Memory B cell (primary cell): ENCODE measurements at places on chromosomes 12 and 14.

DNA sequence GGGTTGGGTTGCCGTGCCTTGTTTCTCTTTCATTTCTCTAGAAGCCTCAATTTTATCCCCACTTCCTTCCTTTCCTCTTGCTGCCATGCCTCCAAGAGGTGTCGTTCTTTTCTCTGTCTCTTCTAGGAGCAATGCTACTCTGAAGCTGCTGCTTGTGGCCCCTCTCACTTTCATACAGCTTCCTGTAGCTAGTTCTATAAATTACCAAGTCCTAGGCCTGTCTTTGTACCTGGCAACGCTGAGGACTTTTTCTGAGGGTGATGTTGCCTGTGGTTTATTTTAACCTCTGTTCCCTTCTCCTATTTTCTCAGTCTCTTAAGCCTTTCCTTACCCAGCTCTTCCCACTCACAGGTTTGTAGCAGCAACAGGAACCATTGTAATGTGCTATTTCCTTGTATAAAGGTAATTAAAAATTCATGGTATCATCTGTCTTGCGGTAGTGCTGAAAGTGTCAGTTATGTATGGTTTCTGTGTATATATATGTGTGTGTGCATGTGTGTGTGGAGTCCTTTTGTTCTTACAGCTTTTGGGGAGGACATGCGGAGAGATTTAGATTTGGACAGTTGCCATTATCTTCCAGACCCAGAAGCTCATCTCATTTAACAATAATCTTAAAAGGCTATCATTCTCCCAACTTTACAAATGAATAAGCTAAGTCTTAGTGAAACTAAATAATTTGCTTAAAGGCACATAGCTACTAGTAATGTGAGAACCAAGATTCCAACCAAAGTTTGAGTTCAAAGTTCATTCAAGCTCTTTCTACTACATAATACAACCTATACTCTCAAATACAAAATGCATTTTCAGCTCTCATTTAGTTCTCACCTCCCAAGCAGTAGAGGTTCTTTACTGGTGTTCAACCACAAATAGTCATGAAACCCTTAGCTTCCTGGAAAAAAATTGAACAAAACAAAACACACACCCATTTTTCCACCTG lies 43.8 kb downstream of the DDHD1 start:
- DNase-seq: peak; percentile 17
- H3K4me3 ChIP-seq: no peak overlapping the region
- no peaks in the 10 kb centered on the region for H3K36me3 ChIP-seq
- H3K27me3 ChIP-seq: no peaks in the 10 kb centered on the region
- H3K27ac ChIP-seq: no peak overlapping the region

DNA sequence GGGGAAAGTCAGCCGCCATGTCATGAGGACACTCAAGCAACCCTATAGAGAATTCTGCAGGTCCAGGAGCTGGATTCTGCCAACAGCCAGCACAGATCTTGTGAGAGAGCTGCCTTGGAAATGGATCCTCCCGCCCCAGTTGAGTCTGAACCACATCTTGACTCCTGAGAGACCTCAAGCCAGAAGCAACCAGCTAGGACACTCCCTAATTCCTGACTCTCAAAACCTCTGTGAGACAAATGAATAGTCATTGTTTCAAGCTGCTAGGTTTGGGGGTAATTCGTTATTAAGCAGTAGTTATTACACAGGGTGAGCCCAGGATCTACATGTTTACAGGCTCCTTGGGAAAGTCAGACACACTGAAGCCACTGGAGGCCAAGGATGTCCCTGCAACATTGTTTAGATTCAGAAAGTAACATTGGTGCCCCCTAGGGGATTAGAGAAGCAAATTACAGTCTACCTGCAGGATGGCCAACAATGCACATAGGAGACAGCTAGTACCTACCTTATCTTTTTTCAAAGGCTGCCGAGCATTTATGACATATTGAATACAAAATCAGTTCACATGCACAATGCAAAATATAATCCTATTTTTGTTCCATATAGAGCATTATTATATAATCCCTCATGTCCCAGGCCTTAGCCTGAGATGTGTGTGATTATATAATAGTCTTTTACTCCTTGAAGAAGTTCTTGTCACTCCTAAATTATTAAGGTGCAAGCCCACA lies 57.9 kb upstream of the FICD start:
- H3K27me3 ChIP-seq: peaks cover 10% of the 10 kb centered on the region
- DNase-seq: no peak
- H3K4me3 ChIP-seq: no peak overlapping the region
- H3K36me3 ChIP-seq: no peaks in the 10 kb centered on the region
- H3K27ac ChIP-seq: no peak overlapping the region

- peaks cover 15% of the 10 kb centered on the region for H3K27me3 ChIP-seq
- H3K27ac ChIP-seq: no peak overlapping the region
- DNase-seq: no peak
- peaks cover 3% of the 10 kb centered on the region for H3K36me3 ChIP-seq
- H3K4me3 ChIP-seq: no peak overlapping the region
These were observed 29.3 kb upstream of the RIN3 start for GRCh38 chr14:92484132-92484823.

DNA sequence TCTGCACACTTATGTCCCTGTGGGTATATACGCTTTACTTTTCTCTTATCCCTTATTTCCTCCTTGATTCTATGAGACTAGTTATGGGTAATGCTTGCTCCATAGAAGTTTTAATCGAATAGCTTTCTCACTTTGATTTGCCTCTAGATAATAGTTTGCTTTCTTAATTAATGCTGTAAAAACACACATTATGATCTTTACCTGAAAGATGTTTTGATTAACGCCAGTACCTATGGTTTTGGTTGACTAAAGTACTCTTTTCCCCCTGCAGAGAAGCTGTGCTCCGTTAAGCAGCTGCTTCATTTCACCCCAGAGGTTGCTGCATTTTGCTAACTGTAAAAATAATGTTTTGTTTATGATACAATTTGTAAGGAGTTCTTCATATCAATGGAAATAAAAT lies 362.3 kb downstream of the FLRT2 start:
- DNase-seq: no peak
- H3K27me3 ChIP-seq: no peaks in the 10 kb centered on the region
- no peaks in the 10 kb centered on the region for H3K4me1 ChIP-seq
- no peaks in the 10 kb centered on the region for H3K36me3 ChIP-seq
- no peak overlapping the region for H3K27ac ChIP-seq

- no peak overlapping the region for H3K4me3 ChIP-seq
- peaks cover 11% of the 10 kb centered on the region for H3K4me1 ChIP-seq
- no peak for DNase-seq
- peaks cover 30% of the 10 kb centered on the region for H3K27me3 ChIP-seq
- H3K27ac ChIP-seq: no peak overlapping the region
These were observed 570 bp upstream of the FIGNL2 start for GRCh38 chr12:51848841-51849735.

DNA sequence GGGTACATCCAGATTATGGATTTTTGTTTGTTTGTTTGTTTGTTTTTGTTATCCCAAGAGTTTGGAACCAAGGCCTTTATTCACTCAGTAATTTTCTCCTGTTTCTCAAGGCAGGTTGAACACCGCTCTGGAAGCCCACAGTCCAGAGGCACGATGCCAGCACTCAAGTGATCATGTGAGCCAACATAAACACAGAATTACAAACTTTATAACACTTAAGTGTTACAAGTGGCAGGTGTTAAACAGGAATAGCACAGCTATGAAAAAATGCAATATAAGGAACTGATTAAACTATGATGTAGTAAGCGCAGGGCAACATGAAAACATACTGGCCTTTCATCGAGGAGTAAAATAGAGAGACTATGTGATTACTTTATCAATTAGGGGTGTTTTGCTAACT lies 1885.8 kb upstream of the SEL1L start:
- no peaks in the 10 kb centered on the region for H3K27me3 ChIP-seq
- no peak for DNase-seq
- H3K36me3 ChIP-seq: no peaks in the 10 kb centered on the region
- H3K4me1 ChIP-seq: no peaks in the 10 kb centered on the region
- H3K27ac ChIP-seq: no peak overlapping the region
- H3K4me3 ChIP-seq: no peak overlapping the region

- DNase-seq: no peak
- H3K36me3 ChIP-seq: peaks cover 2% of the 10 kb centered on the region
- peaks cover 1% of the 10 kb centered on the region for H3K27me3 ChIP-seq
These were observed 451.2 kb downstream of the RPS29 start for GRCh38 chr14:49134940-49135339.

DNA sequence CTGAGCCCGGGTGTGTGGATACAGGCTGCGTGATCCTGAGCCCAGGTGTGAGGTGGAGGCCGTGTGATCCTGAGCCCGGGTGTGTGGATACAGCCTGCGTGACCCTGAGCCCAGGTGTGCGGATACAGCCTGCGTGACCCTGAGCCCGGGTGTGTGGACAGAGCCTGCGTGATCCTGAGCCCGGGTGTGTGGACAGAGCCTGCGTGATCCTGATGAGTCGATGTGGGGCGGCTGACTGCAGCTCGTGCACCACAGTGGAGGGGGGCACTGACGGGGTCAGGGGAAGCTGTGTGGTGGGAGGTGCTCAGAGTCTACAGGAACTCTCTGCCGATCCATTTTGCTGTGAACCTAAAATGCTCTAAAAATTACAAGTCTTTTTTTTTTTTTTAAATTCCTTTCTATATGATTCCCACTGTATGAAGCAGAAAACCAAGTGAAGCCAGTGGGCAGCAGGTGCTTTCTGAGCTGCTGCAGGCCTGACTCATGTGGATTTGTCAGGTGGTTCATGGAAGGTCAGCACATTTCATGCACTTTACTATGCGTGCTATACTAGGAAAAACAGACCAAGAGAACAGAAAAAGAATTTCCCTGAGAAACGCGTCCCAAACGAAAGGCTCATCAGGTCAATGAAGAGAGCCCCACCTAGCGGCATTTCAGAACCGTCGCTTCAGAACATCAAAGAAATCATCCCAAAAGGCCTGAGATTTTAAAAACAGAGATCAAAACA lies 19.3 kb downstream of the BRF1 start:
- no peak overlapping the region for H3K27ac ChIP-seq
- no peaks in the 10 kb centered on the region for H3K27me3 ChIP-seq
- H3K4me3 ChIP-seq: no peak overlapping the region
- H3K4me1 ChIP-seq: peaks cover 17% of the 10 kb centered on the region

- H3K27ac ChIP-seq: peak overlapping the region; percentile 100
- DNase-seq: peak; percentile 85
- no peaks in the 10 kb centered on the region for H3K27me3 ChIP-seq
- peaks cover 22% of the 10 kb centered on the region for H3K36me3 ChIP-seq
- H3K4me1 ChIP-seq: peaks cover 37% of the 10 kb centered on the region
These were observed 3.1 kb downstream of the CCND2 start for GRCh38 chr12:4276524-4277204.

DNA sequence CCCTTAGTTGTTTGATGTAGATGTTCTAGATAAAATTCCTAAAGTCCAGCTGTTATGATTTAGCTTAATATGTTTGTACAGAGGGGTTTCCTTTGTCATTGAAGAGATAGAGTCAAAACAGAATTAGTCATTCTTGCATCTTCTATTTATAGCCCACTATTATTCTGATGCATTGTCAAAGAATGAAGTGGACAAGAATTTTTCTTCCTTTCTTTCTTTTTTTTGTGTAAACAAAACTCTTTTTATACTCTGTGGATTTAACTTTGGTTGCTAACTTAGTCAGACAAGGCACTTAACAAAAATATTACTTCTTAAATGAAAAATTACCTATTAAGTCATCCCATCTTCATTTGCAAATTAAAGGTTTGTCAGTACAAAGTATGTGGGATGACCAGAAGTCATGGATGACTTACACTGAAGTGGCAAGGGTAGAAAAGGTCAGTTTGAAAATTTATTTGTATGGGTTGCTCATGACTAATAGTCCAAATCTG lies 215.6 kb upstream of the DDHD1 start:
- DNase-seq: no peak
- H3K4me3 ChIP-seq: no peak overlapping the region
- no peaks in the 10 kb centered on the region for H3K4me1 ChIP-seq

DNA sequence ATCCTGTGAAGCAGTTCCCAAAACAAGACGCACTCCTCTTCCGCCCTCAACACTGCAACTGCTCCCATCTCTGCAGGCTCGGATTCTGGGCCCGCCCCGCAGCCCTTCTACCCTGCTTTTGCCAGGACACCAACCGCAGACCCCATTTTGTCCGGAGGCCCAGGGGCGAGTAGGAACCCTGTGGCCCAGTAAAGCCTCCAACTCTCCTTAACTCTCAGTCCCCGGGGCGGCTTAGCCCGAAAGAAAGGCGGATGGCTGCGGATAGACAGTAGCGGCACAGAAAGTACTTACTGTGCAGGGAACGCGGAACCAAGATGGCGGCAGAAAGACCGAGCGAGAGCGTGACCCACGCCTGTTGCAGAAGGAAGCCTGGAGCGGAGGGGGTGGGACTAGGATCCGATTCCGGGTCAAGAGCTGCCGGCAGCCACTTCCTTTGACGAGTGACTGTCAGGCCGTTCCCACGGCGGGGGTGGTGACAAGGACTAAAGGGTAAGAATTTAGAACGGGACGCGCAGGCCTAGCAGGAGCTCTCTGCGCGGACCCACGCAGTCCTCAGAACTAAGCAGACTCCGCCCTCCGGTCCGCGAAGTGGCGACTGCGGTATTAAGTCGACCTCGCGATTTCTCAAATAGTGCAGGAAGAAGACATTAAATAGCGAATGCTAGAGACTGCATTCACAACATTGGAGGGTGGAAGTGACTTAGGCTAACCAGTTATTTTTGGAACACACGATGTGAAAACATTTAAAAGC lies at the start of gene NACA:
NACA (minus strand) TSS at position 328 of the 751 bp plus-strand sequence. CDS start 778 bp downstream, outside the sequence.
- peak within 1 kb of the TSS; percentile 87 for H3K4me3 ChIP-seq
- no peaks in the 10 kb centered on the region for H3K27me3 ChIP-seq
- peak; percentile 82 for DNase-seq
- peaks cover 22% of the 10 kb centered on the region for H3K36me3 ChIP-seq
- H3K27ac ChIP-seq: peak within 1 kb of the TSS; percentile 87

DNA sequence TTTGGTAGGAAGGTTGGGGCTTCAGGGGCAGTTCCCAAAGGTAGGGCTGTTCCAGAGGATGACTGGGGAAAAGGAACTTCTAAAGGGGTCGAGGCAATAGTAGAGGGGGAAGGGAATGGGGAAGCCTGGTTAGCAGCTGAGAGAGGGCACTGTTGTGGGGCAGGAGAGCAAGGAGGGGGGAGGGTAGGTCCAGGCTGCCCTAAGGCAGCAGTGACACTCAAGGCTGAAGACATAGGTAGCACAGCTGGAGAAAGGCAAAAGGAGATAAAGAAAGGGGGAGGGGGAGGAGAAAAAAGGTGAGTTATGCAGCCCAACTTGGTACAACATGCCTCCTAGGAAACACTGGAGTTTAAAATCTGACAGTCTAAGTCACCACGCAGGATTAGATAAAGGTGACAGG lies 3.9 kb downstream of the NACA start:
- H3K4me3 ChIP-seq: peak overlapping the region; percentile 18
- no peaks in the 10 kb centered on the region for H3K27me3 ChIP-seq
- no peak for DNase-seq
- peaks cover 37% of the 10 kb centered on the region for H3K36me3 ChIP-seq
- peaks cover 56% of the 10 kb centered on the region for H3K4me1 ChIP-seq

GRCh38 chr14:99604766-99605298 lies 825 bp upstream of the CCDC85C start:
- H3K4me3 ChIP-seq: peak overlapping the region; percentile 89
- DNase-seq: no peak
- peaks cover 2% of the 10 kb centered on the region for H3K27me3 ChIP-seq
- no peaks in the 10 kb centered on the region for H3K36me3 ChIP-seq
- peaks cover 8% of the 10 kb centered on the region for H3K4me1 ChIP-seq
